Right lung (tissue), 10 donors: ENCODE measurements at places on chromosomes 5 and 9. TPM values are rescaled to one million over a fixed set of nuclear protein-coding genes. Genes with fewer than 3 reads are reported as not detected.
A peak's percentile ranks its signal among the peaks of the same experiment; 100 is the strongest.

ELAVL2 gene
- polyA plus RNA-seq = 3.2 TPM

DNA sequence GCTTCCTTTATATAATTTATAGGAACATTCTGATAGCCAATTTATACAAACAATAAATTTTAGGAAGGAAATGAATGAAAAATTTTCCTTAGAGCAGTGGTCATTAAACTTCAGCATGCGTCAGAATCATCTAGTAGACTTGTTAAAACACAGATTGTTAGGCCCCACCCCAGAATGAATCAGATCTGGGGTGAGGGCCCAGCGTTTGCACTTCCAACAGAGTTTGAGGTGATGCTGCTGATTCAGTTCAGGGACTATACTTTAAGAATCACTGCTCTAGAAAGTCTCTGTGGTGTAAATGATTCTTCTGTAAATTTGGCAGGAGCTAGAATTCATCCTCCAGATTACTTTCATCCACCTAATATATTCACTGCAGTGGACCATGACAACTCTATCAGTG is 80.4 kb downstream of the SLC12A2 start:
- DNase-seq = no peak

GRCh38 chr9:27535701-27536118 is 6.1 kb upstream of the MOB3B start:
- no peak for DNase-seq

DNA sequence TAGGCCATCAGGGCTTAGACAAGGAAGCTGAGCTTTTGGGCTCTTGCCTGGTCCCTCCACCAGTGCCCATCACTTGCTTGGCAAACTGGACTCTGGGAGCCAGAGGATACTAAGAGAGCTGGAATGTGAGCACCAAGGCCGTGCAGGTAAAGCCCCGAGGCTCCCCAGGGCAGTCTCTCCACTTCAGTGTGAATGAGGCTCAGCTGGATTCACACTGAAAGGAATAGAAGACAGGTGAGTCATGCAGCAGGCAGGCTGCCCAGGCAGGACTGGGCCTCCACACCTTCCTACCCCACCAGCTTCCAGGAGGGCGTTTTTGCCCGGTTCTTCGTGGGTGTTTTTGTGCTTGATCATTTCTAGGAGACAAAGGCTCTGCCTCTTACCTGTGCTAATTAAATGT is 7.3 kb upstream of the CTSV start:
- no peak for DNase-seq

DNA sequence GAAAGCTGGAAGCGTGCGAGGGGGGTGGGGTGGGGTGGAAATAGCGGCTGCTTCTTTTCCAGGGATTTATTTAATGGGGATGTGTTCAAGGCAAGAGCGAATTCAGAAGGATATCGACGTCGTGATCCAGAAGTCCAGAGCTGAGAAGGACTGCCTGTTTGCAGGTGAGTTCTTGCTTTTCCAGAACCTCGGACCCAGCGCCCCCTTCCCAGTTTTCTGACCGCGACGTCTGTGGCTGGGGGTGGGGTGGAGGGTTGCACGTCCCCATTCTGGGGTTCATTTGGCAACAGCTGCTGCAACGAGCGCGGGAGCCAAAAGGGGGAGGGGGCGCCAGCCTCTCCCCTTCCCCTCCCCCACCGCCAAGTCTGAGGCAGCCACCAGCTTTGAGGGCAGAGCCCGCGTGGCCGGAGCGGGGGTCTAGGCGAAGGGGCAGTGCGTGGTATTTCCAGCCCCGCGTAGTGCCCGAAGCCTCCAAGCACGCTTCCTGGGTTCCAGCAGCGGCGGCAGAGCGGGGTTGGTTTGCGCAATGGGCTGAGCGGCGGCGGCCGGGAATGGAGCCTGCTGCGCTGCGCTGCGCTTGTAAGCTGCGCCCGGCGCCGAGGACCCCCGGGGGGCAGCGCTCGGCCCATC is 701 bp downstream of the PARP8 start:
- peak; percentile 70 for DNase-seq

MELK gene
- polyA plus RNA-seq = 19.9 TPM

IL3 gene
- not detected for polyA plus RNA-seq
